ENCODE measurements at places on chromosomes 7 and 10. TPM values are rescaled to one million over a fixed set of nuclear protein-coding genes. Genes with fewer than 3 reads are reported as not detected.

RP9 gene
- 25.4 TPM for total RNA-seq

- no peak for DNase-seq
Observed at GRCh38 chr10:58998924-58999713, 177.3 kb upstream of the PHYHIPL start.

SLIT1 gene
- total RNA-seq = 0.54 TPM

PRSS37 gene
- not detected for total RNA-seq

- DNase-seq = no peak
Observed at GRCh38 chr7:140367528-140367927, 30.8 kb downstream of the SLC37A3 start.

SPDYE16 gene
- not detected for total RNA-seq

DNA sequence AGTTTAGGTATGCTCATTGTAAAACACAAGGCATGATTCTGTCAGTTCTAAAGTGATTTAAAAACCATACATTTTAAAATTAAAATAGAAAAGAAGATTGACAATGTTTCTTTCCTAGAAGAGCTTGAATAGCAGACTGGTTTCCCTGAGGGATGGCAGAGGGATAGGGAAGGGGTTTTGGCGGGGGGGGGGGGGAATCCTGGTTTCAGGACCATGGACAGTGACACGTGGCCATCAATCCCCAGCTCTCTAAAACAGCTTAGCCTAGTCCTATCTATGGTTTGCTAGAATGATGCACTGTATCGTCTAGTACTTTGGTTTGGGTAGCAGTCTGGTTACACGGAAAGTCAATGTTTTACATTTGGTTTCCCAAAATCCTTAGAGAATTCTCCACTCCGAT is 88.7 kb downstream of the PHYHIPL start:
- DNase-seq = no peak

DNA sequence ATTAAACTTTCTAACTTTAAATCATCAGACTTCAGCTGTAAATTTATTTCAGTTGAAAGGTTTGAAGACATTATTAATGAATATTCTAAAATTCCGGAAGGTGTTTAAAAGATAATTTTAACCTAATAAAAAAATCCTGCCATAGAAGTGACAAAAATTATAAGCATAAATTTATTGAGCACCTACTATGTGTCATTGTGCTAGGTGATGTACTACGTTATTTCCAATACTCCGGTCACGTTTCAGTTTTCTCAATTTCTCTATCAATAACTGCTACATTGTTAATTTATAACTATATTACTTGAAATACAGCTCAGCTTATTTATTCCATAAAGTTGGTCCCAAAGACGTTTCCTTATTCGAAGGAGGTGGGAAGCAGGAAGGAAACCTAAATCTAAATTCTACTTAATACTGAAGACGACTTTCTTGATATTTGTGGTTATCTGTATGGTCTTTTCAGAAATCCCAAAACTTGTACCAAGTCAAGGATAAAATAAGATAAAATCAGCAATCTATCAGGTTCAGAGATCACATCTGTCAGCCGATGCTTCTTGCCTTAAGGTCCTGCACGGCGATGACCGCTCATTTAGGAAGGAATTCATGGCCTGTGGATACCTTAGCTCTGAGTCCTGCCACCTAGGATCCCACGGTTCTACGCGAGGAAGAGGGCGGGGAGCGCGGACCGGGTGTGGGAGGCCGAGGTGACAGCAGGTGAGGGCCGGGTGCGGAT is 1.2 kb upstream of the ZEB1 start:
- DNase-seq = peak; percentile 48

OLAH gene
- 0.54 TPM for total RNA-seq

- no peak for DNase-seq
Observed at GRCh38 chr10:119705434-119705831, 20.4 kb upstream of the INPP5F start.

GRCh38 chr10:6602700-6603084 is 22.6 kb upstream of the PRKCQ start:
- DNase-seq = no peak

- DNase-seq = no peak
Observed at GRCh38 chr10:127338399-127339110, 142.2 kb upstream of the INSYN2A start.

TRIM24 gene
- 104 TPM for total RNA-seq

GRCh38 chr10:71038921-71039320 is 150.6 kb upstream of the PCBD1 start:
- DNase-seq = no peak

GRCh38 chr10:30413996-30414576 is 19.9 kb upstream of the MAP3K8 start:
- peak; percentile 36 for DNase-seq

- no peak for DNase-seq
Observed at GRCh38 chr7:55211726-55212125, 153.4 kb upstream of the LANCL2 start.

NAT16 gene
- not detected for total RNA-seq

DNAJC1 gene
- total RNA-seq = 32.0 TPM

AKR1C8 gene
- not detected for total RNA-seq

GRCh38 chr7:81064426-81064825 is 145.6 kb upstream of the SEMA3C start:
- no peak for DNase-seq

DNA sequence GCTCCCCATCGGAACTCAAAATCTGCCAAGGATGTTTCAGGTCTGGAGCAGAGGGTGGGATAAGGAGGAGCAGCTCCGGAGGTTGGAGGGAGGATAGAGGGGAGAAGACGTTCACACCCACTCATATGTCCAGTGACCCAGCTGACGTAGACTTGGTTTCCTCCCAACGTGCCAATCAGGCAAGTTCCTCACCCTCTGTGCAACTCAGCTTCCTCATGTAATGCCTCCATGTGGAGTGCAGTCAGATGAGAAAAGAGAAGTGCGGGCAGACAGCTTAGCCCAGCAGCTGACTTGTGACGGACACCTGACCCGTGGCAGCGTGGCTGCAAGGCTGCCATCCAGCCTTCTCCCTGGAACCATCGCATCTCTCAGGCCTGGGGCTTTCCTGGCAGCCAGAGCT is 86.8 kb downstream of the NPTX2 start:
- DNase-seq = no peak

DNA sequence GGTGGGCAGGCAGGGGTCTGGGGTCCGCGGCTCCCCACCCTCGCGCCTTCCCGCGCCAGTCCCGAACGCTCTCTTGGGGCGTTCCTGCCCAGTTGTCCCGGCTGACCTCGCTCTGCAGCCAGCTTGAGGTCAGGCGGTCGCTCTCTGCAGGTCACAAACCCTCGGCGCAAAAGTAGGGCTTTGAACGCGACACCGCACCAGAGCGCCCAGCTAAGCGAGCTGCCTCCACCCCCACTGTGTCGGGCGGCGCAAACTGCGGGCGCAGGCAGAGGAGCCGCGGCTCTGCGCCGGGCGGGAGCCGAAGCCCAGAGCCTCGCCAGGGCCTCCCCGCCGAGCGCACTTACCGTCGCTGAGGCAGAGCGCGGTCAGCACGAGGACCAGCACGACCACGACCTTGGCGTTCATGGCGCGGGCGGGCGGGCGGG is 284 bp downstream of the CXCL12 start:
- DNase-seq = no peak

DNA sequence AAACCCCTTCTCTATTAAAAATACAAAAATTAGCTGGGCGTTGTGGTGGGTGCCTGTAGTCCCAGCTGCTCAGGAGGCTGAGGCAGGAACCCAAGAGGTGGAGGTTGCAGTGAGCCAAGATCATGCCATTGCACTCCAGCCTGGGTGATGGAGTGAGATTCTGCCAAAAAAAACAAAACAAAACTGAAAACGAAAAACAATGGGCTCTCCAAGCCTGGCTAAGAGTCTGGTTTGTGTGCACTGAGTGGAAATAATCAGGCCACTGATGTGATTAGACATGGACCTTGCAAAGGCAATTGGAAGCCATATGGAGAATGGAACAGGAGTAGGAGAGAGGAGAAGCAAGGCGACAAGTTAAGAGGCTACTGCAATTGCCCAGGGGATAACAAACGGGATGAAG is 60.1 kb upstream of the GSDME start:
- DNase-seq = no peak
